DMS53 (cell line): ENCODE measurements at places on chromosomes 6 and 20.

- DNase-seq = no peak
Measured at GRCh38 chr6:23213193-23213592, 643.8 kb downstream of the HDGFL1 start.

DNA sequence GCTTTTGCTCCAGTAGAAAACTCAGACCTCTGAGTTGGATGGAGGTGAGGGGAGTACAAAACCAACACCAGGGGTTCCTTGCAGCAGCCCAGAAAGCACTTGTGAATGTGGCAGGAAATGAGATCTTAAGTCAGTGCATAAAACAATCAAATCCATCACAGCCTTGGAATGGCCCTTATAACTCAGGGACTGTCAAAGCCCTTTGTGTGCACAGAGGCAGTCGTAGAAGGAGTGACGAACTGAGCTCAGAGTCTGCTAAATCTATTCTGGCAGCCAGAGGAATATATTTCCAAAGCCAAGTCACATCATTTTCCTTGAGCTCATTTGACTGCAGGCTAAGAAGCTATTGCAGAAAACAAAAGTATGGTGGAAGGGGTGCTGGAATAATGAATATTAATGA lies 676.6 kb downstream of the DHX35 start:
- no peak for DNase-seq

GRCh38 chr6:39777661-39778060 lies 14.5 kb upstream of the DAAM2 start:
- DNase-seq = no peak

DNA sequence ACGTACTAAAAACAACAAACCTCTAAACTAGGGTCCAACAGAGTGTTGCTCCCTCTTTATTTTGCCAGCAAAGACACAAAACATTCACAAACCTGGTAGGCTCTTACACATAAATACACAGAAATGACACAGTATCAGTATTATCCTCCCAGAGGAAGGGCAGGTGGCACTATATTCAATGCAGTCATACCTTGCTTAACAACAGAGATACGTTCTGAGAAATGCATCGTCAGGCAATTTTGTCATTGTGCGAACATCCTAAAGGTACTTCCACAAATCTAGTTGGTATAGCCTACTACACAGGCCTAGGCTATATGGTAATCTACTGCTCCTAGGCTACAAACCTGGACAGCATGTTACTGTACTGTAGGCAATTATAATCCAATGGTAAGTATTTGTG lies 9.6 kb downstream of the ZBTB2 start:
- no peak for DNase-seq

DNA sequence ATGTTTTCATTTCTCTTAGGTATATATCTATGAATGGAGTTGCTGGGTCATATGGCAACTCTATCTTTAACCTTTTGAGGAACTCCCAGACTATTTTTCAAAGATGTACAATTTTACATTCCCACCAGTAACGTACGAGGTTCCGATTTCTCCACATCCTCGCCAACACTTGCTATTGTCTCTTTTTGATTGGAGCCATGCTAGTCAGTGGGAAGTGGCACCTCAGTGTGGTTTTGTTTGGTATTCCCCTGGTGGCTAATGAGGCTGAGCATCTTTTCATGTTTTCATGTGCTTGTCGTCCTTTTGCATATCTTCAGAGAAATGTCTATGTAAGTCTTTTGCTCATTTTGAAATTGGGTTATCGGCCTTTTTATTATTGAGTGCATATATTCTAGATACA lies 178.6 kb upstream of the EXOC2 start:
- no peak for DNase-seq

- no peak for DNase-seq
Measured at GRCh38 chr20:31747640-31748039, 8.6 kb downstream of the TPX2 start.

DNA sequence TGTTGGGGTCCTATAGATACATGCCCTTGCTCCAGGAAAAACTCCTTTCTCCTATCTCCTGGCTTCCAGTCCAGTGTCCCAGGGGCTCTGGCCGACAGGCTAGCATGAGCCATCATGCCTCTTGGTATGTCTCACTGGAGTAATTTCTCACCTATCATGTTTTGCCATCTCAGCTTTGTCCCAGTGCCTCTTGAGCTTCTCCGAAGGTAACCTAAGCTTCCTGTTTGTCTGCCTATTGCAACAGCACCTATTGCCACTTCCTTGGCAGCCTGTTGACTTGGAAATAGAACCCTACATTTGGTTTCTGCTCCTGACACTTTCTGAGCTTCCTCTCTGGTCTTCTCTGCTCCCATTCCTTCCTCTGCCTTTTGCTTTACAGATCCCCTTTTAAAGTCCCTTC lies 197.7 kb downstream of the KCNQ5 start:
- peak; percentile 78 for DNase-seq

- DNase-seq = peak; percentile 32
Measured at GRCh38 chr20:7734216-7734615, 206.0 kb downstream of the HAO1 start.

DNA sequence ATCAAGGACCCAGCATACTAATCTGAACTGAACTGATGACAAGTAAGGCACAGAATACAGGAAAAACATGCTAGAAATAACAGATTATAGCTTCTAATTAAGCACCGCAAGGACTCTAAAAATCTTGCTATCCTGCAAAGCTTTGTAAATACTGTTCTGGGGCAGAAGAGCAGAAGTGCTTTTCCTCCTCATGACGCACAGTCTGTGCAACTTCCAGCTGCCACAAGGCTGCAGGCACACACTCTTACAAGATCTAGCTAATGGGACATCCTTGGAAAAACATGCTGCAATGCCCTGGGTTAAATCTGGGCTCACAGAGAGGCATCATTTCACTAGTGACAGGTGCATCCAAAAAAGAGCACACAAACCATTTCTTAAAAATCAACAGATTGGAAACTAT lies 188.6 kb downstream of the GJA10 start:
- no peak for DNase-seq

DNA sequence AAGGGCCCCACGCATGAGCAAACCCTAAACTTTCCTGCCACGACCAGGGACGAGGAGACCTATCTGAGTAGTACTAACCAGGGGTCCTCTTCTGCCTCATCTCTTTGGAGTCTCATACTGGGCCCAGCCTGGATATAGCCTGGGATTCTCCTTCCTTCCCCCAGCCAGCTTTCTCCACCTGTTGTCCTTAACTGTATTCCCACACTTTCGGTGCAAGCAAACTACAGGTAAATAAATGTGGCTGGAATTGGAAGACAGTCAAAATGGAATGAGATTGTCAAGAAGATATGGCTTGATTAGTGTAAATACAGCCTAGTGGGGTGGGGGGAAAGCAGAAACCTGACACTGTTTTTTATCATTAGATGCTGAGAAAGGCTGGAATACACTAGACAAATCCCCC lies 23.5 kb upstream of the LY86 start:
- no peak for DNase-seq

DNA sequence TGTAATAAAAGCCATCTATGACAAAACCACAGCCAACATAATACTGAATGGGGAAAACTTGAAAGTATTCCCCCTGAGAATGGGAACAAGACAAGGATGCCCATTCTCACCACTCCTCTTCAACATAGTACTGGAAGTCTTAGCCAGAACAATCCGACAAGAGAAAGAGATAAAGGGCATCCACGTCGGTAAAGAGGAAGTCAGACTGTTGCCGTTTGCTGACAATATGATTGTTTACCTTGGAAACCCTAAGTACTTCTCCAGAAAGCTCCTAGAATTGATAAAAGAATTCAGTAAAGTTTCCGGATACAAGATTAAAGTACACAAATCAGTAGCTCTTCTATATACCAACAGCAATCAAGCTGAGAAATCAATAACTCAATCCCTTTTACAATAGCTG lies 14.0 kb upstream of the RUNX2 start:
- no peak for DNase-seq

DNA sequence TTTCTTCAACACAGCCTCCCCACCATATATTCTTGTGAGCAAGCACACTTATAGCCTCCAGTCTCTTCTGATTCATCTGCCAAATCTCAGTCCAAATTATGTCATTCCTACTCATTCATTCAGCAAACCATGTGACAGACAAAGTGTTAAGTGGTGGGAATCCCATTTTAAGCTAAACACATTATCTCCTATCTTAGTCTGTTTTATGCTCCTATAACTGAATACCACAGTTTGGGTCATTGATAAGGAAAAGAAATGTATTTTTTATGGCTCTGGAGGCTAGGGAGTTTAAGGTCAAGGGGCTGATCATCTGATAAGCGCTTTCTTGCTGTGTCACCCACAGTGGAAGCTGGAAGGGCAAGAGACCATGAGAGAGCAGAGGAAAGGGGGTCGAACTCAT lies 23.9 kb upstream of the SMIM13 start:
- no peak for DNase-seq

GRCh38 chr20:18754653-18755045 lies 58.9 kb upstream of the SCP2D1 start:
- no peak for DNase-seq

DNA sequence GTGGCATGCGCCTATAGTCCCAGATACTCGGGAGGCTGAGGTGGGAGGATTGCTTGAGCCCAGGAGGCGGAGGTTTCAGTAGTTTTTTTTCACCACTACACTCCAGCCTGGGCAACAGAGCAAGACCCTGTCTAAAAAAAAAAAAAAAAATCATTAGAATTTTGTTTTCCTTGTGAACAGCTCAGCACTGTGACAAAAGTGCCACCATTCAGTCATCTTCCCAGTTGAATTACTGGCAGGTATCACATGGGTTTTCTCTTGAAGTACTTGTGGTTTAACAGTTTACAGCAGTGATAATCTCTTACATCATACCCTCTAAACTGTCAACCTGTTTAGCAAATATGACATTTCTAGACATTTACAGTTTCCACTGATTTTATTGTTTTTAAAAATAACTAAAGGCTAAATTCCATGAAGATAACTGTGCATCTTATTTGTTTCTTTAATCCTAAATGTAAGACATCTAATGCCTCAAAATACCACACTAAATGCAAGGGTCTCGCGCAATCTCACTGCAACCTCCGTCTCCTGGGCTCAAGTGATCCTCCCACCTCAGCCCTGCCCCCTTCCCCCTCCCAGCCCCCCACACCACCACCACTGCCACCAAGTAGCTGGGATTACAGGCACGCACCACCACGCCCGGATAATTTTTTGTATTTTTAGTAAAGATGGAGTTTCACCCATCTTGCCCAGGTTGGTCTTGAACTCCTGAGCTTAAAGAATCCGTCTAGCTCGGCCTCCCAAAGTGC lies 7.0 kb downstream of the TRPC4AP start:
- DNase-seq = no peak

DNA sequence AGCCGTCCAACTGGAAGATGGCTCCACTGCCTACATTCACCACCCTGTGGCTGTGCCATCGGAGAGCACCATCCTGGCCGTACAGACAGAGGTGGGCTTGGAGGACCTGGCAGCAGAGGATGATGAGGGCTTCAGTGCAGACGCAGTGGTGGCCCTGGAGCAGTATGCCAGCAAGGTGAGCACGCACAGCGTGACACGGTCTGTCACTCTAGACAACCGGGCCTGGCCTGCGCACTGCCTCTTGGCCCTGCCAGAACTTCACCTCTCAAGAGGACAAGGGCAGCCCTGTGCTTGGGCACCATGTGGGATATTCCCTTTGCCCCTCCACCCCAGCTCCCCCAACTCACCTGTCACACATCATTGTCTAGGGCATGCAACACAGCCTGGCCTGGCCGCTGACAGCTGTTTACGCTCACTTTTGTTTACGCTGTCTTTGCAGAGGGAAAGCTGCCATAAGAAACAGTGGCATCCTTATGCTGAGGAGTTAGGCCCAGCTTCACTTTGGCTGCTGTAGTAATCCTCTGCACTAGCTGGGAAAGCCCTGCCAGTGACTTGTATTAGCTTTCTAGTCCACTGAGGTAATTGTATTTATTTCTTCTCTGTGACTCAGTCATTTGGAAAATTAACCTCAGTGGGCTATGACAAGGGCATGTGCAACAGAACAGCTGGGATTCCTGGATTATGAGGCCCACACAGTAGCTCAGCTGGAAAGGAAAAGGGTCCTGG lies 9.8 kb upstream of the DEF6 start:
- DNase-seq = no peak

DNA sequence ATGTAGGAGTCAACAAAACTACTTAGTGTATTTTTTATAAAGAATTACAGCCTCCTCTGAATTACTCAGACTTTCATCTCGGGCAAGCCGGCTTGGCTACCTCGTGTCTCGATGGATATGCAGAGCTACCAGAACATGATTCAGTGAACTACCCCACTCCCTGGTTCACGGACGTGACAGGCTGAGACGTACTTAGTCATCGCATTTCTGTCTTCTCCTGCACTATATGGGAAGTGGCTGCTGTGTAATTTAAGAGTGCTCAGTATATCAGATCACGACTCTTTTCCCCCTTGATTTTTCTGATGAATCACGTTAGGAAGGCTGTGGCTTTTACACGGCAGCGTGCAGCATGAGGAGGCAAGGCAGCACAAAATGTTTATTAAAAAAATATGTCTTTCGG lies 302.7 kb upstream of the ZFP64 start:
- DNase-seq = no peak

GRCh38 chr6:132730560-132730959 lies 16.7 kb upstream of the VNN1 start:
- peak; percentile 38 for DNase-seq

- DNase-seq = no peak
Measured at GRCh38 chr6:125839471-125839870, 48.7 kb downstream of the NCOA7 start.

GRCh38 chr20:15236812-15237211 lies 899.4 kb upstream of the FLRT3 start:
- DNase-seq = peak; percentile 81

GRCh38 chr6:4958624-4959023 lies 45.2 kb downstream of the RPP40 start:
- DNase-seq = no peak

GRCh38 chr6:144434308-144434990 lies 149.3 kb downstream of the UTRN start:
- no peak for DNase-seq

DNA sequence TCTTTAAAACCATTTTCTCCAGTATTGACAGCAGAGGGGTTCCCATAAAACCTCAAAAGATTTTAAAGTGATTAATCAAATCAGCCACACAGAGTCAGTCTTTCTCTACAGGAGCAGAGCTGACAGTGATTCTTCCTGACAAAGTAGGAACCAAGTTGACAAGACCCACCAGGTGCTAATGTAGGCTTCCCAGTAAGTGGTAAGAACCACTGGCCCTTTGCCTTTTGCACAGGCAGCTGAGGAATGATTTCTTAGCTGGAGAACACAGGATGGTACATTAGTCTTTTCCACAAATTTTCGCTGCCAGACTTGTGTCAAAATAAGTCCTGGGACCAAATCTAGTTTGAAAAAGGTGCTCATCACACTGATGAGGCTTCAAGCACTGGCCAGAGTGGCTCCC lies 95.8 kb downstream of the ARMC2 start:
- DNase-seq = no peak

DNA sequence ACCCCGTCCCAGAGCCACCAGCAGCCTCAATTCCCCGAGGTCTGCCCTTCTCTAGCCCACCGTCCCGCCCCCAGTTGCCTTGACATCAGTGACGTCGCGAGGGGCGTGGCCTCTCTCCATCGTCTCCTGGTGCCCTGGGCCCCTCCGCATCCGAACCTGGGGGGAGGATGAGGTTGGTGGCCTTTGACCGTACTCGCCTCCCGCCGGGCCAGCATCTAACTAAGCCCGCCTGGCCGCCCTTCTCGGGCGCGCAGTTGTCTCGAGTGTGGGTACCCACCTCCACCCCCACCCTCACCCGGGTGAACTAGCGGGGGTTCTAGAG lies 5.5 kb upstream of the ARMC12 start:
- DNase-seq = peak; percentile 93
